Dorsolateral prefrontal cortex (tissue), 122 donors: ENCODE measurements at places on chromosomes 5 and 9.

DNA sequence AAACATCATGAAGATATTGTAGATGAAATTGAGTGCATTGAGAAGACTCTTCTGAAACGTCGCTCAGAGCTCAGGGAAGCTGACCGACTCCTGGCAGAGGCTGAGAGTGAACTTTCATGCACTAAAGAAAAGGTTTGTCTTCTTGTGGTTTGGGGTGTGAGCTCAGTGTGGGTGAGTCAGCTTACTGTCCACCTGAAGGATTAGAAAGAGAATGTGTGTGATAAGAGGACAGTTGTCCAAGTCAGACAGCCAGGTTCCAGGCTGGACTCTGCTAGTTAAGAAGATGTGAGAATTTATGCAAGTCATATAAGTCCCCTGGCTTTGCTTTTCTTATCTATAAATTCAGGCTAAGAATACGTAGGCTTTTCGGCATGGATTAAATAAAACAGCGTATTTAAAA lies 46.9 kb downstream of the RAB14 start:
- no peak for DNase-seq

- no peak for DNase-seq
These were observed 96.4 kb downstream of the RFK start for GRCh38 chr9:76297721-76298239.

DNA sequence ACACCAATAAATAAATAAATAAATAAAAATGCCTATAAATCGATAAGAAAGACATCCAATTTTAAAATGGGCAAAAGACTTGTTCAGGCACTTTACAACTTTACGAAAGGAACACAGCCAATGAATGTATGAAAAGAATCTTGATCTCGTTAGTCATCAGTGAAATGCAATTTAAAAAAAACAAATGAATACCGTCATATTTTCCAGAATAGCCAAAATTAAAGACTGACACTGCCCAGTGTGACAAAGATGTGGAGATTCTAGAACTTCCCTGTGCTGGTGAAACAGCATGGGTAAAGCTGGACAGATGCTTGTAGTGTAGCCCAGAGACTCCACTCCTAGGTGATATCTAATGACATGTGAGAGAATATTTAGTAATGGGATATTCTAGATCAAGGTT lies 127.1 kb downstream of the GOLPH3 start:
- no peak for DNase-seq

DNA sequence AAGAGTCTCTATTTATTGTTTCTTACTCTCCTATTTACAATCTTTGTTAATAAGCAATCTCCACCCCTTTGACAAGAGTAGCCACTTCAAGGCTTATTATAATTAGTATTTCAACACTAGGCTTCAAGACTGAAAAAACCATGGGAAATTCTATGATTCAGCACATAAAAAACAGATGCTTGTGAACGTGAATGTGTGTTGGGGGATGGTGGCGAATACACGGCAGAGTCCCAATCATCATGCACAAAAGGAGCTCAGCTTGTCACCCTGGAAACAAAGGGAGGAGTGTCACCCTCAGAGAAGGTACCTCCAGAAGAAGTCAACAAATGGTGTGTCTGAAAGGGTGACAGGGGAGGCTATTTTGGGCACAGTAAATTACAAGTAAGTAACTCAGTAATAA lies 157.2 kb upstream of the RETREG1 start:
- DNase-seq, result no peak
